ELF-1 (cell line): ENCODE measurements at places on chromosomes 5 and 9.

- DNase-seq = no peak
Observed at GRCh38 chr9:105053209-105053652, 125.3 kb upstream of the ABCA1 start.

- DNase-seq = no peak
Observed at GRCh38 chr5:158458086-158458485, 599.1 kb upstream of the CLINT1 start.

- no peak for DNase-seq
Observed at GRCh38 chr5:119019501-119019900, 31.2 kb upstream of the DTWD2 start.

GRCh38 chr5:32508806-32509805, 64.6 kb upstream of the ZFR start:
- no peak for DNase-seq

DNA sequence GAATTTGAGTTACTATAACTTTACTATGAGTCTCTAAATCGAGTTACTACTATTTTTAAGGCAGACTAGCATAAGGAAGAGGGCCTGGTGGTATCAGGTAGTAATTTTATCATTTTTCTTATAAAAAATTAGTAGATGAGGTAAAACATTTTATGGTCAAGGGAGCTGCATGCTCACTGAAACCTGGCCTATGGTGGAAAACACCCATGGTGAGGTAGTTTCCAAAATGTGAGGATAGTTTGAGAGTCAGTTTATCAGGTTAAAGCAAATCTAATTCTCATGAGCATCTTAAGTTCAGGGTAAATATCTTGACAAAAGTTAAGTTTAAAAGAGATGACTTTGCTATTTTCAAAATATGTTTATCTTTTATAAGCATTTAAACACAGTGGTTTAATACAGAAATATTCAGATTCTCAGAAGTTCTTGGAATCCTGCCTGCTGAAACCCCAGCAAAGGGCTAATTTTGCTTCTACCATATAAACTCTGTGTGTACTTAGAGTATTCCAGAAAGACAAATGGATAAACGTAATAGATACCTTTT, 10.0 kb downstream of the DDX4 start:
- no peak for DNase-seq

DNA sequence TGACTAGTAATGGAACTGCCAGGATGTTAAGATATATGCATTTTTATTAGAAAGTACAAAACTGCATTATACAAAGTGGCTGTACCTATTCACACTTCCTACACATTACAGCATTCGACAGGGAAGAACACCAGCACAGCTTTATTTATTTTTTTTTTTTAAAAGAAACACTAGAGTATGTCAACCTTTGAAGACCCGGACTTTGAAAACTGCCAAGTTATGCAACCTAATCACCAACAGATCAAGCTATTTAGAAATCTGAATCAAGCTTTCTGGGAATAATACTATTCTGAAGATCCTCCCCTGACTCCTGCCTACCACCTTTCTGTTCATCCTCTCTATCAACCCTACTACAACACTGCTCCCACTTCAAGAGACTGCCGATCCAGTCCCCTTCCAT, 4.5 kb downstream of the GEMIN5 start:
- DNase-seq = no peak

DNA sequence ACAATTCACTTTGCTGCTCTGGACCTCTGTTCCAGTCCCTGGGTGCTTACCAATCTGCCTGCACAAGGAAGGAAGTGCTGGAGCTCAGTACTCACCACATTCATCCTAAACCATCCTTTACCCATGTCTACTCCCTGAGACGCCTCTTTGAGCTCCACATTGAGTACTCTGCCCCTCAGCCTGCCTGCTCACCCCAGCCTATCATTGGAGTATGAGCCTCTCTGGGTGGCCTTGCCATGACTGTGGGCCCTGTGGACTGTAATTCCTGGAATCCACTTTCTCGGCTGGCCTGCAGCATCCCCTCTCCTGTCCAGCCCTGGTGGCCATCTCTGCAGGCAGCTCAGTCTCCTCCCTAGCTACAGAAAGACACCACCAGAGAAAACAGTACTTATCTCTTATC, 428.6 kb downstream of the SPOCK1 start:
- DNase-seq = no peak

DNA sequence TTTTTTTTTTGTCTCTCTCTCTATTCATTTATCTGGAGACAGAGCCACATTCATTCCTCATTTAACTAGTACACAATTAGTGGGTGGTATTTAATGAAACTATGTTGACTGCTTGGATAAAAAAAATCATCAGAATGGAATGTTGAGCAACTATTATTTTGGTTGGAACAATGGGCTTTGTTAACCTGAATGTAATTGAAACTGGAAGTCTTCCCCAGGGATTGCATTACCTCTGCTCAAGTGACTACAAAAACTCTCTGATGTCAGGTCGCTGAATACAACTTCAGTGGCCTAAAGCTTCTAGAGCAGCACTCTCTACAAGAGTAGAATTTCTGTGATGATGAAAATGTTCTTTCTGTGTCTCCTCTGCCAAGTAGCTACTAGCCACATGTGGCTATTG, 295.8 kb downstream of the DEPDC1B start:
- no peak for DNase-seq
